Activated CD8-positive, alpha-beta memory T cell treated with anti-CD3 and anti-CD28 coated beads, Interleukin-2, amount 10 ng/mL, durations not matched to agents 7 days and 5 days (primary cell): ENCODE measurements at places on chromosomes 12 and 14. TPM values are rescaled to one million over a fixed set of nuclear protein-coding genes. Genes with fewer than 3 reads are reported as not detected.
A peak's percentile ranks its signal among the peaks of the same experiment; 100 is the strongest.

LRFN5 gene
- not detected for total RNA-seq

CHGA gene
- total RNA-seq: not detected

TRAFD1 gene
- total RNA-seq: 52.1 TPM

PAPLN gene
- 0.73 TPM for total RNA-seq

CHFR gene
- 87.7 TPM for total RNA-seq

ACOT6 gene
- not detected for total RNA-seq

PRKAB1 gene
- 38.2 TPM for total RNA-seq

- H3K36me3 ChIP-seq: no peaks in the 10 kb centered on the region
- no peak overlapping the region for H3K4me3 ChIP-seq
- H3K27me3 ChIP-seq: peaks cover 37% of the 10 kb centered on the region
- no peak overlapping the region for H3K27ac ChIP-seq
These were observed 65.7 kb downstream of the TMEM30B start for GRCh38 chr14:61215222-61216020.

- DNase-seq: no peak
- H3K36me3 ChIP-seq: no peaks in the 10 kb centered on the region
- peaks cover 2% of the 10 kb centered on the region for H3K27me3 ChIP-seq
- no peak overlapping the region for H3K4me3 ChIP-seq
- H3K27ac ChIP-seq: no peak overlapping the region
These were observed 564.0 kb downstream of the VRK1 start for GRCh38 chr14:97361181-97361580.

DNA sequence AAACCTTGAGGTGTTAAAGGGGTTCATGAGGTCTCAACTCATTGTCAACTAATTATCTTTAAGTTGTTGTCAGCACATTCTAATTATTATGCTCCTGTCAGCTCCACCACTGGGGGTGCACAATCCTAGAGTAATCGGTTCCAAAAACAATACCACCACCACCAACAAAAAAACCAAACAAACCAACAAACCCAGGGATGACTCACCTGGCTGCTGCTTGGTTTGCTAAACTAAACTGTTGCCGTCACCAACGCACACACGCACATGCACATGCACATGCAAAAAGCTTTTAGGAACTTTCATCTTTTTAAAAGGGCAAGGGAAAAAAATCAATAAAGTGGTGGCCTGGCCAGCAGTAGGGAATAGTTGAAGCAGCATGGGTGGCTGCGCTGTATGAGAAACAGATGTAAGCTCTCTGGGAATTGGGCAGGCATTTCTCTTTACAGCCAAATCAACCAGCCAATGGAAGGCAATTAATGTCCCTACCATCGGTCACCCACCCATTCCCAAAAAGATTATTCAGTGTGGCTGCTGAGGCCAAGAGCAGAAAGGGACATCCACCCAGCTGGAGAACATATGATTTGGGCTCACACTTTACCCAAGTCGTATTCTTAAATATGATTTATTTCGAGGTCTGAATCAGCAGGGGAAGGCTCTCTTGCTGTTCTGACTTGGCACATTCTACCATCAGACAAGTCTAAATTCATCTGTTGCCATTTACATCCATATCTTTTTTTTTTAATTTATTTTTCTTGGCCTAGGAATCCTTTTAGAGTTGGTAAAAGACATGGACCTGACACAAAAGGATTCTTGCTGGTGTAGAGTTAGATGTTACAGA lies 20.0 kb downstream of the TMEM30B start:
- H3K36me3 ChIP-seq: no peaks in the 10 kb centered on the region
- no peak overlapping the region for H3K4me3 ChIP-seq
- no peak overlapping the region for H3K27ac ChIP-seq
- peaks cover 69% of the 10 kb centered on the region for H3K27me3 ChIP-seq
- peaks cover 5% of the 10 kb centered on the region for H3K4me1 ChIP-seq
- DNase-seq: no peak

DNA sequence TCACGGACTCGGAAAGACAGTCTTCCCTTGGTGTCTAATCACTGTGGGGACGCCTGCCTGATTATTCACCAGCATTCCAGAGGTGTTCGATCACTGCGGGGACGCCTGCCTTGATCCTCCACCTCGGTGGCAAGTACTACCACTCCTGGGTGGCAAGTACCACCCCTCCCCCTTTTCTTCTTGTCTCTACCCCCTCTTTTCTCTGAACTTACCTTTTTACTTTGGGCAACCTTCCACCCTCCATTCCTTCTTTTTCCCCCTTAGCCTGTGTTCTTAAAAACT lies 12.0 kb upstream of the LGMN start:
- no peak overlapping the region for H3K4me3 ChIP-seq
- H3K36me3 ChIP-seq: peaks cover 3% of the 10 kb centered on the region
- no peak overlapping the region for H3K27ac ChIP-seq

DNA sequence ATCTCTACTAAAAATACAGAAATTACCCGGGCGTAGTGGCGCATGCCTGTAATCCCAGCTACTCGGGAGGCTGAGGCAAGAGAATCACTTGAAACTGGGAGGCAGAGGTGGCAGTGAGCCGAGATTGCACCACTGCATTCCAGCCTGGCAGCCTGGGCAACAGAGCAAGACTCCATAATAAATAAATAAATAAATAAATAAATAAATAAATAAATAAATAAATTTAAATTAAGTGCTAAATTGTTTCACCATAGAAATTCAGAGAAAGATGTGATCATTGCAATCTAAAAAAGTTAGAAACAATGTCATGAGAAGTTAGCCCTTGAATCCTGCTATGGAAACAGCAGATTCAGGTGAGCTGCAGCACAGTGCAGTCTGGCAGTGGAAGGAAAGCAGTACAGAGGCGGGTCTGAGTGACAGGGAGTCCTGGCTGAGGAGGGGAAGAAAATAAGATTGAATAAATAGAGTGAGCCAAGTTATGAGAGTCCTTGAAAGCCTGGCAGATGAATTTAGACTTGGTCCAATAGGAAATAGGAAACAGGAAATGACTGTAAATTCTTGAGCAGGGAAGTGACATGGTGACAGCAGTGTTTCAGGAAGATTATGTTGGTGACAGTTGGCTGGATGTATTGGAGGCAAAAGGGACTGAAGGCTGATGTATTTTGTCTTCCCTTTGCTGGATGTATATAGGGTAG lies 241.5 kb downstream of the GXYLT1 start:
- H3K4me1 ChIP-seq: no peaks in the 10 kb centered on the region
- peaks cover 6% of the 10 kb centered on the region for H3K27me3 ChIP-seq
- no peak overlapping the region for H3K27ac ChIP-seq

DNA sequence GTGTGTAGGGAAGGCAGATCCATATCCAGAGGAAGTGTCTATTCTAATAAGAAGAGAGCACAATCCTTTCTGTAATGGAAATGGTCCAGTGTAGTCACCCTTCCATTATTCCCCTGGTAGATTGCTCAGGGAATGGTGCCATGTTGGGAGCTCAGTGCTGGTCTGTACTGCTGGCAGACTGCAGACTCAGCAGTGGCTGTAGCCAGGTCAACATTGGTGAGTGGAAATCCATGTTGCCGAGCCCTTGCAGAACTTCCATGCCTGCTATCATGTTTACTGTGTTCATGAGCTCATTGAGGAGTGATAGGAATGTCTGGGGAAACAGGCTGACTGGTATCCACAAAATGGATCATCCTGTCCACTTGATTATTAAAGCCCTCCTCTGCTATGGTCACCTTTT lies 128.7 kb downstream of the MIPOL1 start:
- no peaks in the 10 kb centered on the region for H3K4me1 ChIP-seq
- H3K27ac ChIP-seq: no peak overlapping the region
- no peak overlapping the region for H3K4me3 ChIP-seq
- H3K36me3 ChIP-seq: no peaks in the 10 kb centered on the region

GRCh38 chr14:61355892-61356325 lies 34.5 kb downstream of the PRKCH start:
- H3K27me3 ChIP-seq: no peaks in the 10 kb centered on the region
- H3K27ac ChIP-seq: peak overlapping the region; percentile 76
- peak overlapping the region; percentile 34 for H3K4me3 ChIP-seq
- peaks cover 53% of the 10 kb centered on the region for H3K36me3 ChIP-seq
- peaks cover 89% of the 10 kb centered on the region for H3K4me1 ChIP-seq
- no peak for DNase-seq

- no peak overlapping the region for H3K27ac ChIP-seq
- no peak overlapping the region for H3K4me3 ChIP-seq
- no peaks in the 10 kb centered on the region for H3K4me1 ChIP-seq
- H3K27me3 ChIP-seq: no peaks in the 10 kb centered on the region
- no peaks in the 10 kb centered on the region for H3K36me3 ChIP-seq
These were observed 294.7 kb downstream of the TTC6 start for GRCh38 chr14:37890095-37890494.

DNA sequence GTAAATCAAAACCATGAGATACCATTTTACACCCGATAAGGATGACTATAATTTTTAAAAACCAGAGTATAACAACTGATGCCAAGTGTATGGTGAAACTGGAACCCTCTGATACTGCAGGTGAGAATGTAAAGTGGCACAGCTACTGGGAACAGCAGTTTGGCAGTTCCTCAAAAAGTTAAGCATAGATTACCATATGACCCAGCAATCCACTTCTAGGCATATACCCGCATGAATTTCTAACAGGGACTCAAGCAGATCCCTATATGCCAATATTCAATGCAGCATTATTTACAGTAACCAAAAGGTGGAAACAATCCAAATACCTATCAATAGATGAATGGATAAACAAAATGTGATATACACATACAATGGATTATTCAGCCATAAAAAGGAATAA lies 57.4 kb downstream of the BAZ1A start:
- H3K27ac ChIP-seq: no peak overlapping the region
- no peak for DNase-seq
- peaks cover 3% of the 10 kb centered on the region for H3K4me1 ChIP-seq
- H3K36me3 ChIP-seq: peaks cover 42% of the 10 kb centered on the region
- H3K4me3 ChIP-seq: no peak overlapping the region
- no peaks in the 10 kb centered on the region for H3K27me3 ChIP-seq

GRCh38 chr14:50407111-50407812 lies 10.6 kb upstream of the CDKL1 start:
- H3K4me3 ChIP-seq: no peak overlapping the region
- H3K4me1 ChIP-seq: peaks cover 3% of the 10 kb centered on the region
- H3K27ac ChIP-seq: no peak overlapping the region

DNA sequence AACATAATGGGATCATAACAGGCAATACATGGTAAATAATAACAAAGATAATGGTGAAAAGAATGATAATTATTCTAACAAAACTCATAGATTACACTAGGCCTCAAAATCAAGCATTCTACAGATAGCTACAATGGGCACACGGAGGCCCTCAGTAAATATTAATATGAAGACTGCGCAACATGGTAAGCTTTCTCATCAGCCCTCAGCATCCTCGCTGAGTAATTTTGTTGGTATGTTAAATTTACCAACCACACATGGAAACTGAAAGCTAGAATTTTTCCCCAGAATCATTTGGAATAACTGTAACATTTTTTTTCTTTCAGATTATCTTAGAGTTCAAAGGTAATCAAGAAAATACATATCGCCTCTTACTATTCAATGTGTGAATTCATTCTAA lies 74.2 kb upstream of the PYGL start:
- H3K27ac ChIP-seq: no peak overlapping the region
- no peaks in the 10 kb centered on the region for H3K27me3 ChIP-seq
- H3K36me3 ChIP-seq: no peaks in the 10 kb centered on the region
- no peaks in the 10 kb centered on the region for H3K4me1 ChIP-seq

DNA sequence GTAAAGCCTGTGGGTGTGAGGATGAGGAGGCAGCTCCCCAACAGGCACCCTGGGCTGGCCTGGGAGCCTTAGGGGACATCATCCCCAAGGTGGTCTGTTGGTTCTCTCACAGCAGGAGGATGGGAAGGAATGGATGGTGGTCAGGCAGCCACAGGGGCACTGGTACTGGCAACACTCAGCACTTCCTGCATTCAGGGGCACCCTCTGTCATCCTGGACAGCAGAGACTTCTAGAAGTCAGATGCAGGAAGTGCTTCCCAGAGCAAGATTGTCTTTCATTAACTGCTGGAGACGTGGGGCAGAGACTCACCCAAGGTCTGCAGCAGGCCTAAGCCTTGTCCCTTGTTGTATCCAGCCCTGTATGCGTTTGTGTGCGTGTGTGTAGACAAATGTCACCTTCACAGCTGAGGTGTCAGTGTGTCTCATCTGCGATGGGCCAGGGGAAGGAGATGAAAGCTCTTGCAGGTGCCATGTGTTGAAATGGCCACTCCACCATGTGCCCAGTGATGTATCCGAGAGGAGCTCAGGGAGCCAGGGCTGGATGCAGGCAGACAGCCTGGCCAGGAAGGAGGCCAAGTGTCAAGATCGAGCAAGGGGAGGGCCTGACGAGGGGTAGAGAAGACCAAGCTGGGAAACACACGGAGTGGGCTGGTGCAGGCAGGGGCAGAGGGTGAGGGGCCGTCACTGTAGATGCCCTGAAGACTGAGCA lies 85.1 kb downstream of the PITPNM2 start:
- no peaks in the 10 kb centered on the region for H3K27me3 ChIP-seq
- H3K27ac ChIP-seq: peak overlapping the region; percentile 13
- no peaks in the 10 kb centered on the region for H3K36me3 ChIP-seq
- peaks cover 16% of the 10 kb centered on the region for H3K4me1 ChIP-seq
- H3K4me3 ChIP-seq: no peak overlapping the region

- DNase-seq: no peak
- no peaks in the 10 kb centered on the region for H3K4me1 ChIP-seq
- H3K27ac ChIP-seq: no peak overlapping the region
- H3K36me3 ChIP-seq: no peaks in the 10 kb centered on the region
- H3K27me3 ChIP-seq: peaks cover 4% of the 10 kb centered on the region
- no peak overlapping the region for H3K4me3 ChIP-seq
These were observed 367.3 kb upstream of the KITLG start for GRCh38 chr12:88947486-88948043.

DNA sequence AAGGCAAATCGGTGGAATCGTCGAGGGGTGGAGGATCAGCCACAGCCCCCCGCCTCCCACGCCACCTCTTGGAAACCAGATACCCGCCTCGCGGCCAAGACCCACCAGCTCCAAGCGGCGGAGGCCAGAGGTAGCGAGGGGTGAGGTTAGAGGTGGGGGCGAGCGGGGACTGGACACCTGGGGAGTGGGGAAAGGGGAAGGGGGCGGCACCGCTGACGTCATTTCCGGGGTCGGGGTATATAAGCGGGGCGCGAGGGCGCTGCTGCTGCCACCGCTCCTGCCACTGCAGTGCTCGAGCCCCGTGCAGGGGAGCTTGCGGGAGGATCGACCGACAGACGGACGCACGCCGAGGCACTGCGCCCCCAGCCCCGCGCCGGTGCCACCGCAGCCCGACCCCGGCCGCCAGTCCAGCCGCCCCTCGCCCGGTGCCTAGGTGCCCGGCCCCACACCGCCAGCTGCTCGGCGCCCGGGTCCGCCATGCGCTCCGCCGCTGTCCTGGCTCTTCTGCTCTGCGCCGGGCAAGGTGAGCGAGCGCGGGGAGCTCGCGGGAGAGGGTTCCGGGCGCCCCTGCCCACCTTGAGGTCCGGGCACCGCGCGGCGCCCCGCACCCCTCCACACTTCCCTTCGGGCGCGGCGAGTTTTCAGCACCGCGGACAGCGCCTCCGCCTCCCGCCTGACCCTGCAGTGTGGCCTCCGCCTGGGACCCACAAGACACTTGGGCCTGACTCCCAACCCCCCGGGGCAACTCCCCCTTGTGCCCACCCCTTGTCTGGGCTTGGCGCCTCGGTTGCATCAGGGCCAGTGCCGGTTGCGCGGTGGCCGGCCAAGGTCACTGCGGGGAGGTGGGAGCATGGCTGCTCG lies at the start of gene CHGA:
CHGA (plus strand) TSS at position 268 of the 861 bp plus-strand sequence; CDS start at position 478, 210 bp downstream.
- H3K4me1 ChIP-seq: peaks cover 4% of the 10 kb centered on the region
- H3K27me3 ChIP-seq: peaks cover 22% of the 10 kb centered on the region
- DNase-seq: peak; percentile 67
- H3K4me3 ChIP-seq: no peak within 1 kb of the TSS
- no peaks in the 10 kb centered on the region for H3K36me3 ChIP-seq
- H3K27ac ChIP-seq: no peak within 1 kb of the TSS
